ENCODE measurements at places on chromosomes 6 and 20.
A peak's percentile ranks its signal among the peaks of the same experiment; 100 is the strongest.

DNA sequence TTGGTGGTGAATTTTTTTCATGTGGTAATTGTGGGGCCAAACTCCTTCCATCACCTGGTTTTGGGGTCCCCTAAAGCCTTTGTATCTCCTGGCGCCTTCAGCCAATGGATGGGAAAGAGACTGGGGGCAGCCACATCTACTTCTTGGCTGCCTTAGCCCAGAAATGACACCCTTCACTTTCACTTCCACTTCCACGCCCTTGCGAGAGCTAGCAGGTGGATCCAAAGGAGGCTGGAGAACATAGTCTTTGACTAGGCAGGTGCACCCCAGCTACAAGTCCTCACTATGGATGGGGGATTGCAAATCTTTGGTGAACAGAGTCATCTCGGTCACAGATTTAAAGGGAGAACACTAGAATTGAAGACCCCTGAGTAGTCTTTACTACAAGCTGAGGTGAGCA lies 70.8 kb downstream of the NDUFAF5 start:
- no peak for DNase-seq

- DNase-seq: peak; percentile 49
Measured at GRCh38 chr6:134720353-134721059, 229.4 kb downstream of the ALDH8A1 start.

- DNase-seq: no peak
Measured at GRCh38 chr6:16136621-16137450, 8.0 kb downstream of the MYLIP start.

DNA sequence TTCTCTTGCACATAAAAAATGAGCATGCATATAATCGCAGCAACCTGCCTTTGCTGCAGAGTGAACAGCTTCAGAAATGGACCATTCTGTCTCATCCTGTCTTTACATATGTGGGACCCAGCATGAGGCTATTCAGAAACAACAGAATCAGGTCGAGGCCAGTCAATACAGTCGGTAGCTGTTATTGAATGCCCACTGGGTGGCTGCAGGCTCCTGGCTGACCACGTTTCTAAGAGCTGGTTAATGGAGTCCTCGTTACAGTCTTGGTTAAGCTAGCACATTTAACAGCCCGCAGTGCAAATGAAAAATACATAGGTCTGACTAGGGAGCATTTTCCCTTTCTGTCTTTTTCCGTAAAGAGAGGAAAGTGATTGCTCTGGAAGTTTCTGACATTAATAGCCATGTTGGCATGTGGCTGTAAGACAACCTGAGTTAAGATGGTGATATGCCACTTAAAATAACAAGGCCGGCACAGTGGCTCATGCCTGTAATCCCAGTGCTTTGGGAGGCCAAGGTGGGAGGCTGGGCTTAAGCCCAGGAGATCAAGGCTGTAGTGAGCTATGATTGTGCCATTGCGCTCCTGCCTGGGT lies 75.0 kb downstream of the SHLD1 start:
- no peak for DNase-seq

DNA sequence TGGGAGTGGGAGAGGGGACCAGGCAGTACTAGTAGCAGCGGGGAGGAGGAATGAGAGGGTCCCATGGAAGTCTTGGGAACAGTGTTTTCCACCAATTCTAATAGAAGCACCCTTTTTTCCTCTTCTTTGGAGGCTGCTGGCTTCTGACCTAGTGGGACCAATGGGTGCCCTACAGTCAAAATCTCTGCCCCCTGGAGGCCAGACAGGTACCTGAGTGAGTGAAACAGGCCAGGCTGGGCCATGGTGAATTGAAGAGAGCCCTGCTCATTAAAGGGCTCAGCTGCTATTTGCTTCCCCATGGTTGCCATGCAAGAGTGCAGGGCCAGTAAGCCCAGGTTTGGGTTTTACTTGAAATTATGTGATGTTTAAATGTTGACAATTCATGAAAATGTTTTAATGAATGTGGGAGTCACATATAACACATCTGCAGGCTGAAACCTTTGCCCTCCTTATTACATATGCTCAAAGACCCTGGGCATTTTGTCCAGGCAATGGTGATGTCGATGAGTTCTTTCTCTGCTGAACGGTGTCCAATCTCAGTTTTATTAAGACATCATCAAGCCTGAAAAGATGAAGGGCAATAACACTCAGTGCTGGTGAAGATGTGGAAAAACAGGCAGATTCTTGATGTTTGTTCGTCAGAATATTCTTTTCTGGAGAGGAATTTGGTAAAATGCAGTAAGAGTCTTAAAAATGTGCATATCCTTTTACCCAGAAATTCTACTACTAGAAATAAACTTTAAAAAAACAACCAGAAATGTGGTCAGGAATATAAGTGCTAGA lies 42.3 kb upstream of the OCSTAMP start:
- no peak for DNase-seq

GRCh38 chr6:34236131-34236442 lies 586 bp upstream of the HMGA1 start:
- peak; percentile 39 for DNase-seq

DNA sequence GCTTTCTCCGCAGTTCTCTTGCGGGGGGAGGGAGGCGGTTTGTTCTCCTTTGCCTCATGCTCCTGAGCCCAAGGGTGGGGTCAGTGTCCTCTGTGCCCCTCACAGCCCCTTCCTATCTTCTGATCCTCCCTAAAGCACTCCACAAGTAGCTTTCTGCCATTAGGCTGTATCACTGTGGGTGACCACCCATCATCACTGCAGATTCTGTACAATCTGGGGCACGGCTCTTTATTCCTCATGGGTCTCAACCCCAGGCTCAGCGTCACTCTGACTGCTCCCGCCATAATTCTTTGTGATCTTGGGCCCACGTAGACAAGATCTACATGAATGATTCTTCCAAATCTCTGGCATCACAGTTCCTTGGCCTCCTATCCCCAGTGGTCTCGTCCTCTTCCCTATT lies 10.5 kb downstream of the NCR2 start:
- DNase-seq: no peak

GRCh38 chr6:112464901-112465665 lies 118.0 kb downstream of the RFPL4B start:
- no peak for DNase-seq

DNA sequence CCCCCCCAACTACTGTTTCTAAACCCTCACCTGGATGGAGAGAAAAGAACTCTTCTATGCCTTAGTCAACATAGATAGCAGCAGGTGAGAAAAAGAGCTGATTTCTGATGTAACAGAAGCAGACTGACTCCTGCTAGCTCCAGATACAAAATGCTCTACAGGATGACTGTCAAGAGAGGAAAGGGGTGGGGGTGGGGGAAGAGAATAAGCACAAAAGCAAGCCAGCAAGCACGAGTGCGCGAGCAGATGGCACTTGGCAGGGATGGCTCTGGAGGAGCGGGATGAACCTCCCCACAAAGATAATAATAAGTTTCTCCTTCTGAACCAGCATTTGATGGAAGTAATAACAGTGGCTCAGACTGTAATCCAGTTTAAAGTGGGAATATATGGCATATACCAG lies 45.6 kb upstream of the SPDEF start:
- DNase-seq: no peak

GRCh38 chr6:45794465-45794864 lies 221.2 kb downstream of the CLIC5 start:
- DNase-seq: no peak

DNA sequence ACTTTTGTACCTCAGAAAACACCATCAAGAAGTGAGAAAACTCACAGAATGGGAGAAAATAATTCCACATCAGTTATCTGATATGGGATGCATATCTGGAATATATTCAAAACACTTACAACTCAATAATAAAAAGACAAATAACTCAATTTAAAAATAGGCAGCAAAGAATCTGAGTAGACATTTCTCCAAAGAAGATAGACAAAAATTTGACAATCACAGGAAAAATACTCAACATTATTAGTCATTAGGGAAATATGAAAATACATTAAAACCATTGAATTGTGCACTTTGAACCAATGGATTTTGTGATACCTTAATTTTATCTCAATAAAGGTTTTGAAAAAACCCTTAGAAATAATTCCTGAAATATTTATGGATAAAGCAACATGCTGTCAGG lies 36.9 kb upstream of the STMND1 start:
- DNase-seq: no peak

GRCh38 chr6:30450909-30451841 lies 38.1 kb upstream of the HLA-E start:
- DNase-seq: no peak

DNA sequence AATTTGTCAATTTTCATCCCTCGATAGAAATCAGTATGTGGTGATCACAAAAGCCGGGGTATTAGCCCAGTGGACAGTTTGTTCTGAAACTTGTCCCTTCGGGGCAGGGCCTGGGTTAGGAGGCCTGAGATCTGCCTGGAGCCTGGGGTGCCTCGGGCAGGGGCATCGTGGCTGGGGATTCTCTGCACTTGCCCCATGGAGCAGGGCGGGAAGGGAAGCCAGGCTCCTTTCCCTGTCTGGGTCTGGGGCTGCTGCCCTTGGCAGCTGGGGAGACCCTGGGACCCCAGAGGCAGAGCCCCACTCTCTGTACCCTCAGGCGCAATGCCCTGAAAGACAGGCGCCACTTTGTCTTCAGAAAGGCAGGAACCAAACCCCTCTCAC lies 27.4 kb downstream of the NTSR1 start:
- DNase-seq: no peak

All from cardiac muscle cell (in vitro differentiated cells and primary cell).